Osteocyte (in vitro differentiated cells): ENCODE measurements at places on chromosomes 5 and 9.

GRCh38 chr9:703392-703791 lies 138.1 kb upstream of the DMRT1 start:
- DNase-seq, result no peak

- DNase-seq, result no peak
Observed at GRCh38 chr9:109912082-109912582, 132.1 kb downstream of the PALM2AKAP2 start.

GRCh38 chr5:112691758-112692157 lies 45.9 kb upstream of the APC start:
- no peak for DNase-seq

GRCh38 chr5:963673-964531 lies 44.7 kb upstream of the NKD2 start:
- peak; percentile 73 for DNase-seq

GRCh38 chr9:83362341-83362995 lies 175.7 kb downstream of the FRMD3 start:
- no peak for DNase-seq

- no peak for DNase-seq
Observed at GRCh38 chr5:149128023-149128875, 13.0 kb upstream of the ABLIM3 start.

- DNase-seq, result no peak
Observed at GRCh38 chr5:155418960-155419579, 405.5 kb downstream of the KIF4B start.

DNA sequence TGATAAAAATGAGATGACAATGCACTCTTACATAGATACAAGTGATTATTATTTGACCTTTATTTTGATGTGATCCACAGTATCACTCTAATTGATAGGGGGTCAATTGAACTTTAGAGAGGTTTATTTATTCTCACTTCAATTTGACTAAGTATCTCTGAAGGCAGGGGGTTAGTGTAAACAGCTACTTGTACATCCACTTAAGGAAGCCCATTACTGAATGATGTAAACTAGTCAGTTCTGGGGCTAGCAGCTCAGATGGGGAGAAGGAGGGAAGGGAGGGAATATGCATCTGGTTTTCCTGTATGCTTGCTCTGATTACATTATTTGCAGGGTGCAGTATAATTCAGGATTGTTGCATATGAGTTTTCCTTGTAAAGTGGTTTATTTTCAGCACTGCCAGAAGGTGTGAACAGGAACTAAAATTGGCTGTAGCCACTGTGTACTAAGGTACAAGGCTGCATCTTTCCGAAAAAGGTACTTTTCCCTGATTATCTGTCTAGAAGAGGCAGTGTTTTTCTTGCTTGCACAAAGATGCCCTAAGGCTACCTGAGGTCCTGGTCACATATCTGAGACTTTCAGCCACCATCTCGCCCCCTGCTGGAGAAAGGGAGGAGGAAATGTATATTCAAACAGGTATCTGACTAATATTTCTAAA lies 51.2 kb downstream of the MRPS27 start:
- no peak for DNase-seq

GRCh38 chr5:8634219-8634618 lies 765.3 kb downstream of the MTRR start:
- DNase-seq, result no peak

- DNase-seq, result no peak
Observed at GRCh38 chr9:80061940-80062339, 490.2 kb downstream of the TLE4 start.

DNA sequence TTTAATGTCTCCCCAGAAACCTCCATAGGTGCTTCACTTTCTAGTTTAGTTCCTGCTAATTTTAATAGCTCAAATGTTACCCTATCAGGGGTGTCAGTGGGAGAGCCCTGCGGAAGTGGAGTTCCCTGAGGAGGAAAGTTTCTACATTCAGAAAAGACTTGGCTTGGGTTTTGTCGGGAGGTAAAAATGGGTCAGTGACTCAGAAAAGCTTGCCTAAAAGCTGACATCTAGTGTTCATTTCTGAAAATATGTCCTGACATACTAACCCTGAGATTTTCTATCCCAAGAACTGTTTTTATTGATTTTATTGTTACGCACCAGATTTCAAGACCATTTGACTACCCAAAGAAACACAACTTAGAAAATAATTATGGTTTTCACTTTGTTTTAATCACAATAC lies 40.9 kb upstream of the GLDC start:
- DNase-seq, result no peak

DNA sequence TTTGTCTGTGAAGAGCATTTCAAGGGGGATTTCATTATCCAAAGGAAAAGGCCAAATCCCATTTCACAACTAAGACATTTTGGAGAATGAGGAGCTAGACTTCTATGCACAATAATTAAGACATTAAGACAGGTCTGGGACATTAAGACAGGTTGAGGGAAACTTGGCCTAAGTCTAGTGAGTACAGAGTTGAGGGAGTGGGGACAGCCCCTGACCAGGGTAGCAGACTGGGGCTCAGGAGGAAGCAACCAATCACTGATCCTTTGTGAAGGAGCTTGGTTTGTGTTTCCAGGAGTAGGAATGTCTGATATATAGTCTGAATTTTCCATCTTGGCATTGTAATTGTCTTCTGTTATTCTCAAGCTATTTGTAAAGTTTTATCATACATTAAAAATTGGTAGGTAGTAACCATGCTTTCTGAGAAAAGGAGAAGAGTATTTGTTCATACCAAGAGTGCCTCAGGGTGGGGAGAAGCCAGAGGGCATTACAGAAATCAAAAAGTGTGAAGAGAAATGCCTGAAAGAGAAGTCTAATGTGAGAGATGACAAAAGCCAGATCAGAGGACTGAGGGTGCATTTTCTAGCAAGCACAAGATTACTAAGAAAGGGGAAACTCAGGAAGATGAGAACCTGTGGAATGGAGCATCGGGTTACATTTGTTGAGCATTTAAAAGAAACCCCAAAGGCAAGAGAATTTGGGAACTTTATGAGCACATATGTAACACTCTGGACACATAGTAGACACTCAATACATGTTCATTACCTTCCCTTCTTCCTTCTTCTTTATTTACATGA lies 189.3 kb upstream of the PIK3R1 start:
- no peak for DNase-seq
